Activated naive CD4-positive, alpha-beta T cell treated with anti-CD3 and anti-CD28 coated beads for 36 hours (primary cell): ENCODE measurements at places on chromosomes 12 and 14. TPM values are rescaled to one million over a fixed set of nuclear protein-coding genes. Genes with fewer than 3 reads are reported as not detected.

- no peak for DNase-seq
Measured at GRCh38 chr12:16324272-16324671, 23.2 kb upstream of the MGST1 start.

GRCh38 chr14:58364316-58364715 lies 31.4 kb upstream of the TOMM20L start:
- DNase-seq = no peak

DNA sequence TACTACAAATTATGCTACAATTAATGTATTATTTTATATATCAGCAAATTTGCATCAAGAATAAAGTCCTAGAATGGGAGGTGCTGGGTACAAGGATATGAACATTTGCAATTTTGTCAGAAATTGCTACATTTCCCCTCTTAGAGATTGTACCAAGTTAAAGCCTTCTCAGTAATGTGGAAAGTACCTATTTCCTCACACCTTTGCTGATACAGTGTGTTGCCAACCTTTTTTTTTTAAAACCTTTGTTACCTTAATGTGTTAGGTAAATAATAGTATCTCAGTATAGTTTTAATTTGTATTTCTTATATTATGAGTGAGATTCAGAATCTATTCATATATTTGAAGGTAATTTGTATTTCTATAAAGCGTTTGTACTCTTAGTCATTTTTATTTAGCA lies 95.4 kb upstream of the HIF1A start:
- DNase-seq = no peak

DNA sequence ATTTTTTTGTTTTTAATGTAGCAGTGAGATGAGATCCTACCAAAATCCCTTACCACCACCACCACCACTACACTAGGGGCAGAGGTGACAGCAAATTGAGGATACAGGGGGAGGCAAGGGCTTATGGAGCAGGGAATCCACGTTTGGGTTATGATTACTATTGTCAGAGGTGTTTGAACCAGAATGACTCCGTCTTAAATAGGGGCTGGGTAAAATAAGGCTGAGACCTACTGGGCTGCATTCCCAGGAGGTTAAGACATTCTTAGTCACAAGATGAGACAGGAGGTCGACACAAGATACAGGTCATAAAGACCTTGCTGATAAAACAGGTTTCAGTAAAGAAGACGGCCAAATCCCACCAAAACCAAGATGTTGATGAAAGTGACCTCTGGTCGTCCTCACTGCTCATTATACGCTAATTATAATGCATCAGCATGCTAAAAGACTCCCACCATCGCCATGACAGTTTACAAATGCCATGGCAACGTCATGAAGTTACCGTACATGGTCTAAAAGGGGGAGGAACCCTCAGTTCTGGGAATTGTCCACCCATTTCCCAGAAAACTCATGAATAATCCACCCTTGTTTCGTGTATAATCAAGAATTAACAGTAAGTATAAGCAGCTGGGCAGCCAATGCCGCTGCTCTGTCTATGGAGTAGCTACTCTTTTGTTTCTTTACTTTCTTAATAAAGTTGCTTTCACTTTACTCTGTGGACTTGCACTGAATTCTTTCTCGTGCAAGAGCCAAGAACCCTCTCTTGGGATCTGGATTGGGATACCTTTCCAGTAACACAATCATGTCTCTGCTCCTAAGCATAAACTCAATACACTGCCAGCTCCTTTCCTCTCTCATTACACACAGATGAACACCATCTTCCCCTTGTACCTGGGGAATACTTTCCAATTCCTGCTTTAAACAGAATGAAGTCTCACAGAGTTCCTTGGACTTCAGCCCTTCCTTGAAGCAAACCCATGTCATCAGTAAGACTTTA lies 16.7 kb upstream of the CRY1 start:
- no peak for DNase-seq

DNA sequence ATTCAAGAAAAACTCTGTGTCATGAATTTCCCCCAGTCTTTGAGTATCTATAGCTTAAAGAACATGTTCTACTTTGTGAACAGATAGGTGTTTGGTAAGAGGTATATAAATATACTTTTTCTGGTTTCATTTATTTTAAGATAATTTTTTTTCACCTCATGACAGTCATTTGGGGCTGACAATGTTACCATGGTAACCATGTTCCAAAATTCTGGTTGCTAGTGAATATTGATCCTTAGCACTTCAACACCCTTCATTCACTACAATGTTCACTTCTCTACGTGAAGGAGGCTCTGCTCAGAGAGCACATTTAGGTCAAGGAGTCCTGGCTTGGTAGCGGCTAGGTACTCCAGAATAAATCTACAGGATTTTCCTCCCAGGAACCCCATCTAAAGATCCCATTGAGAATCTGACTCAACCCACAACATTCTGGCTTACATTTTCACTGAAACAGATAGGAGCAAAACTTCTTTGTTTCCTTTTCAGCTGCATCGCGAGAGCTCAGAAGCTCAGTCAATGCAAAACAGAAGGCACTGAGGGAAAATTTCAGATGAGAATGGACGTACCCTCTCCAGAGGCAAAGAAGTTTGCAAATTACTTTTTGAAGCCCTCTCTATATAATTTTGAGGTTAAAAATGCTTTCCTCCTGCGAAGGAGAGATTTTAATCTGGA lies 93.6 kb downstream of the ARF6 start:
- no peak for DNase-seq

NAV3 gene
- not detected for total RNA-seq
